ENCODE measurements at places on chromosomes 12 and 14.
A peak's percentile ranks its signal among the peaks of the same experiment; 100 is the strongest.

GRCh38 chr14:100365741-100366140 is 42.6 kb downstream of the SLC25A47 start:
- DNase-seq: no peak

DNA sequence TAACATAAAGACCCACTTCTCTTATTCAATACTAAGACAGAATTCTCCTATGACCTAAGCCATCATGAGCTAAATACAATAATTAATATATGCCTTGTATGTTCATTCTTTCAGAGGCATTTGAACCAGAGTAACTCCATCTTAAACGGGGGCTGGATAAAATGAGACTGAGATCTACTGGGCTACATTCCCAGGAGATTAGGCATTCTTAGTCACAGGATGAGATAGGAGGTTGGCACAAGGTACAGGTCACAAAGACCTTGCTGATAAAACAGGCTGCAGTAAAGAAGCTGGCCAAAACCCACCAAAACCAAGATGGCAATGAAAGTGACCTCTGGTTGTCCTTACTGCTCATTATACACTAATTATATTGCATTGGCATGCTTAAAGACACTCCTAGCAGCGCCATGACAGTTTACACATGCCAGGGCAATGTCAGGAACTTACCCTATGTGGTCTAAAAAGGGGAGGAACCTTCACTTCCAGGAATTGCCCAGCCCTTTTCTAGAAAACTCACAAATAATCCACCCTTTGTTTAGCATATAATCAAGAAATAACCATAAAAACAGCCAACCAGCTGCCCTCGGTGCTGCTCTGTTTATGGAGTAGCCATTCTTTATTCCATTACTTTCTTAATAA is 260.7 kb downstream of the SSPN start:
- no peak for DNase-seq

DNA sequence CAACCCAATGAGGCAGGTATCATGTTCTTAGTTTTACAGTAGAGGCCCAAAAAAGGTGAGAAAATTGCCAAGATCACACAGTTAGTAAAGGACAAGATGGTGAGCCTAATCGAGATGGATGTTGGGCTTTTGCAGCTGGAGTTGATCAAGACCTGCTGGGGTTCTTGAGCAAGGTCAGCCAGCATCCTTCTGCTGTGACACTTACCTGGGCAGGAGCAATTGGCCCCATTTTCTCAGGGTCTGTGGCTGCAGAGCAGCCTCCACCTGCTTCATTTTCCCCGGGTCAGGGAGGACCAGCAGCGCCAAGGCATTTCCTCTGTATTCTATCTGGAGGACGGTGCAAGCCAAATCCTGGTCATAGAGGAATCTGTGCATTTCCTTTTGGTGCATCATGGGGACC is 6.5 kb downstream of the SERPINA11 start:
- DNase-seq: no peak

GRCh38 chr12:121284551-121285390 is 11.7 kb downstream of the CAMKK2 start:
- no peak for DNase-seq

DNA sequence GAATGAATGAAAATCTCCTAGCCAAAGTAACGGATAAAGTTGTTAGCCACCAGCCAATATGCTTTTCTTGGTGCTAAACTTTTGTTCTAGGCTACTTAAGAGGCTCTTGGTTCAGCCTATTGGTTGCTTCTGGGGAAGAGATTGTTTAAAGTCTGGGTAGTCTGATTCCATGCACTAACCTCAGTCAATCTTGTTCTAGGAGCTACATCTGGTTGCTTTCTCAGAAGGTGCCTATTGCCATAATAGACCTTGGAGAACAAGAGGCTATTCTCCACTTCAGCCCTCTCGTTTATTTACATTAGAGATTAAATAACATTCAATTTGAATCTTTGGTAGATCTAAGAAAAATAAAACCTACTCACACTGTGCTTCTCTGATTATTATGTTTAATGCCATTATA is 40.8 kb upstream of the OTOGL start:
- no peak for DNase-seq

- DNase-seq: peak; percentile 41
Observed at GRCh38 chr12:119989361-119989730, 310 bp downstream of the BICDL1 start.

GRCh38 chr12:90339837-90340236 is 615.1 kb downstream of the CCER1 start:
- no peak for DNase-seq

DNA sequence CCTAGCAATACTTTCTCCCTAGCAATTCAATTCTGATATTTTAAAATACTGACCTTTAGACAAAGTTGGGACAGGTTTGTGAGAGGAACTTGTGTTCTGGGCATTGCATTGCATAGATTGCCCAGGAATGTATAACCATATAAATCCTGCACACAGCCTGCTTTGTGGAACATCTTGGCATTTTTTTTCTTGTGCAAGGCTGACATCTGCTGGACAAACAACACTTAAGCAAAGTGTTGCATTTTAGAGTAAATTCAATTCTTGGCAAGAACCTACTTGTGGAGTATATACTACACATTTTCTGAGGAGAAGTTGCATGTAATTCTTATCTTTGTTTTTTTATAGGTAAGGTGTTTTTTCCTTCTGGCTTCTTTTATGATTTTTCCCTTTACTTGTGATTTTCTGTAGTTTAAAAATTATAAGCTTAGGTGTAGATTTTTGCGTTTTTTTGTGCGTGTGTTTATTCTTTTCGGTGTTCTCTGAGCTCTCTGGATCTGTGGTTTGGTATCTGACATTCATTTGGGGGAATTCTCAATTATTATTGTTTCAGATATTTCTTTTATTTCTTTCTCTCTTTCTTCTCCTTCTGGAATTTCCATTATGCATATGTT is 26.4 kb downstream of the TESPA1 start:
- DNase-seq: peak; percentile 31

DNA sequence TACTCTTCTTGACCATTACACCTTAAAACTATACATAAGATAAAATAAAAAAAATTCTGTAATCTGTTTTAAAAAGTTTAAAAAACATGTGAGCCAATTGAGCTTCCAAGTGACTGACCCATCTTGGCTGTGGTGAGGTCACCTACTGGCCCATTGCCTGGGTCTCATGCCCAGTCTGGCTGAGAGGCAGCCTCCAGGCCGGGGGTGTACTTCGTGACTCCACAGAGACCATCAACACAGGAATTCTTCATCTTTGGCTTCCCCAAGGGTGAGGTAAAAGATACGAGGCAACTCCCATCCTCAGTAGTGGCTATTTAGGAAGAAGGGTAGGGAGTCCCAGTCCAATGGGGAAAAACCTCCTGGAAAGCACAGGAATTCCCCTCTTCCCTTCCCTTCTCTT is 113.2 kb downstream of the APAF1 start:
- DNase-seq: no peak

DNA sequence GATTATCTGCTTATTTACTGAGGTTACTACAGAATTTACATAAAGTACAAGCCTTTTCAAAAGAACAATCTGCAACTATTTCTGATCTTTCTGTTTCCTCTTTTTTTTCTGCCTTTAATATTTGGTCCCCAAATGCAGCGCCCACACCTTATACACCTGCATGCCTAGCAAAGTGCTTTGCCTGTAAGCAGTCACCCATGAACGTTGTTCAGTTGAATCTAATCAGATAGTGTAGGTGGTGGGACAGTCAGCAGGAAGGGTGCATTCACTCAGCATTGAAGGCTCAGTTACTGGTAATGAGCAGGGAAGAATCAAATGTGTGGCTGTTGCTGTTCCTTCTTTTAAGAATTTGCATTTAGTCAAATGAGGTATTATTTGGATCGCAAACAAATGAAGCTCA is 108.4 kb downstream of the GPR135 start:
- no peak for DNase-seq

- DNase-seq: peak; percentile 94
Observed at GRCh38 chr12:108647585-108648287, 14.0 kb upstream of the SELPLG start.

- DNase-seq: no peak
Observed at GRCh38 chr14:78282437-78282836, 112.3 kb downstream of the NRXN3 start.

- no peak for DNase-seq
Observed at GRCh38 chr14:57962325-57963035, 96.6 kb upstream of the SLC35F4 start.

DNA sequence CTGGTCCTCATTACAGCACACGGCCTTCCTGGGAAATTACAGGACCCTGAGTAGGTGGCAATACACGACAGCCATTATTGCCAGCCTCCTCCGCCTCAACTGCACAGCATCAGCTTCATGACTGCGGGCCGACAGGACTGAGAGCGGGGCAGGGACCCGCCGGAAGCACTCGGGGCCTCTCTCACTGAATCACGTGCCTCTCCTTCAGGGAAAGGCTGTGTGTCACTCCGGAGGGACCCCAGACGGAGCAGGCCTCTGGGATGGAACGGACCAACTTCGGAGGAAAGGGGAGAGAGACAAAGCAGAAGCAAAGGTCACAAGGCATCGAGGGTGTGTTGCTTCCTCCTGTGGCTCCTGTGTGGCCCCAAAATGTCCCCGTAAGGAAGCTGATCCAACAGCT is 90.0 kb downstream of the RNF34 start:
- DNase-seq: no peak

GRCh38 chr14:73124180-73124894 is 12.0 kb upstream of the PSEN1 start:
- no peak for DNase-seq

DNA sequence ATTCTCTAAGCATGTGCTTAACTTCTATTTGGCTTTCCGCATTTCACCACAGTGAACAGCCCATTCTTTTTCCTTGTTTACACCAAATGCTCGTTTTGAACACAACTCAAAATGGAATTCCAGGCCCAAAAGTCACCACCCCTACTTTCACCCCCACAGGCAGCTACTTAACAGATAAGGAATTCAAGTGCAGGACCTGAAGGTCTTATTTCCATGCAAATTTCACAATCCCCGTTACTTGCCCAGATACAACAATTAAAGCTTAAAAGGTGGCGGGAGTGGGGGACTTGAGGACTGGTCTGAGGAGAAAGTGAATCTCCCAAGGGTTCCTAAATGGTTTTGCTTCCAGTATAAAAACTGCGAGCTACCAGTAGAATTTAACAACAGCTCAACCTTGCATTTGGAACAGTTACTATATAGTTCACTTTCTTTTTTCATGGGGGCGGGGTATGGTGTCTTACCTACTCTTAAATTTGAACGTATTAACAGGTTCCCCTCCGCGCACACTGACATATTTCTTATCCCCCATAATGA is 3.7 kb downstream of the USP44 start:
- peak; percentile 4 for DNase-seq

- DNase-seq: no peak
Observed at GRCh38 chr14:54787261-54787660, 115.4 kb downstream of the GCH1 start.

- DNase-seq: no peak
Observed at GRCh38 chr12:45601390-45601789, 128.1 kb upstream of the ARID2 start.

DNA sequence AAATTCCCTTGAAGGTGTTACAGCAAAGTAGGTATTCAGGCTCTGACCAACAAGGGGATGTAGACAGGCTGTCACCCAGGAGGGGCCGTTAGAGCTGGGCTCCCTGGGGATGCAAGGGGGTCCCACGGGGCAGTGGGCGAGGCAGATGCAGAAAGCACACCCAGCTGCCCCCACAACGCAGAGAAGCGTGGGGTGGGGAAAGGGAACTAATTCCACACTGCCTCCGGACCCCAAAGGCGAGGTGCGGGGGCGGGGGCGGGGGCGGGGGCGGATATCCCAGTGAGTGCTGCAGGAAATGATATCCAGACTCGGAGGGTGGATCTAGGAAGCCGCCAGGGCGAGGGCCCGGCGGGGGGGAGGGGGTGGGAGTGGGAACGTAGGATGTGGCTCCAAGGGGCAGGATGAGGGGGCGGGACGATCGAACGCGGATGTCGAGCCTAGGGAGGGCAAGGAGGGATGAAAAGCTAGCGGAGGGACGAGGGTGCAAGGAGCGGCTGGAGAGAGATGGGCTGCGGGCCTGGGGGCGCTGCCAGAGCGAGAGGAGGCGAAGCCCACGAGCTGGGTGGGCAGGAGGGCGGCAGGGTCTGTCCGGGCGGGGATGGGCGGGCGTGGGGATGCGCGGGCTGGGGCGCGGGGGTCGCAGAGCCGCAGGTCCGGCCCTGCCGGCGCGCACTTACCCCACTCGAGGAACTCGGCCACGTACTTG is 874 bp downstream of the CDC42BPB start:
- DNase-seq: no peak

GRCh38 chr14:33480071-33480886 is 470.6 kb downstream of the EGLN3 start:
- DNase-seq: no peak

- DNase-seq: no peak
Observed at GRCh38 chr14:93017301-93017797, 94.4 kb downstream of the CHGA start.

DNA sequence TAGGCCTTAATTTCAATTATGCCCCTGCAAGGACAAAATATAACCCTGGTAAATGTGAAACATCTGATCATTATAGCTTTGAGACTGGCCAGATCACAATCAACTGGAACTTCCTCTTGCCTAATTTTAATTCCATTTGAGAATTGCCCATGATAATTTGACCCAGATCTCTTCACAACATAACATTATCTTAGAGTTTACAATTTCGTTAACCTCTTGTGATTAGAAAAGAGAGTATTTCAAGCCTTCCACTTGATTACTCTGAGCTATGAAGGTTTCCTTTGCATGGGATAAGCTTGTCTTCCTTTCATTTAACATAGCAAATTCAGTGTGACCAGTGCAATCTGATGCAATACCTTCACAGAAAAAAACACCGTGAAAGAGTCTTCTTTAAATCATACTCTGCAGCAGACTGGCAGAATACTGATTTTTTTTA is 143.6 kb downstream of the DUSP6 start:
- DNase-seq: no peak

GRCh38 chr12:40338621-40339020 is 113.8 kb downstream of the LRRK2 start:
- no peak for DNase-seq

GRCh38 chr12:76268267-76268666 is 79.9 kb downstream of the BBS10 start:
- no peak for DNase-seq

GRCh38 chr12:39499296-39499695 is 56.4 kb upstream of the KIF21A start:
- DNase-seq: no peak

DNA sequence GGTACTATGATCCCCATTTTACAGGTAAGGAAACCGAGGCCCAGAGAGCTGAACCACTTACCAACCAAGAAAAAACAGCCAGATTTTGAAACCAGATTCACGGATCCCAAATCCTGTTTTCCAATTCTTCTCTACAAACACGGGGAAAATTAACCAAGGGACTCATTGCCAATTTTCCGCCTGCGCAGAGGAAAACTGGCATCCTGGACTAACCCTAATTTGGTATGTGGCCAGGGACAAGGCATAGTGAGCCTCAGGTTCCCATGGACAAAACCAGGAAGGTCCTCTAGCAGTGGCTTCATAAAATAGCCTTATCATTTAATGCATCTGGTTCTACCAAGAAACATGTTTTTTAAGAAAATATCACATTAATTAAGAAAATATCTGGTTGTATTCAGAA is 517.3 kb downstream of the MED13L start:
- no peak for DNase-seq

GRCh38 chr12:50985322-50985721 is 33.0 kb downstream of the HIGD1C start:
- peak; percentile 21 for DNase-seq

Data from SJSA1 (cell line).